ENCODE measurements at places on chromosomes 4 and X.

- DNase-seq, result no peak
Observed at GRCh38 chr4:125666635-125667034, 351.9 kb downstream of the FAT4 start.

GRCh38 chr4:159042097-159042605, 60.7 kb upstream of the RAPGEF2 start:
- no peak for DNase-seq

DNA sequence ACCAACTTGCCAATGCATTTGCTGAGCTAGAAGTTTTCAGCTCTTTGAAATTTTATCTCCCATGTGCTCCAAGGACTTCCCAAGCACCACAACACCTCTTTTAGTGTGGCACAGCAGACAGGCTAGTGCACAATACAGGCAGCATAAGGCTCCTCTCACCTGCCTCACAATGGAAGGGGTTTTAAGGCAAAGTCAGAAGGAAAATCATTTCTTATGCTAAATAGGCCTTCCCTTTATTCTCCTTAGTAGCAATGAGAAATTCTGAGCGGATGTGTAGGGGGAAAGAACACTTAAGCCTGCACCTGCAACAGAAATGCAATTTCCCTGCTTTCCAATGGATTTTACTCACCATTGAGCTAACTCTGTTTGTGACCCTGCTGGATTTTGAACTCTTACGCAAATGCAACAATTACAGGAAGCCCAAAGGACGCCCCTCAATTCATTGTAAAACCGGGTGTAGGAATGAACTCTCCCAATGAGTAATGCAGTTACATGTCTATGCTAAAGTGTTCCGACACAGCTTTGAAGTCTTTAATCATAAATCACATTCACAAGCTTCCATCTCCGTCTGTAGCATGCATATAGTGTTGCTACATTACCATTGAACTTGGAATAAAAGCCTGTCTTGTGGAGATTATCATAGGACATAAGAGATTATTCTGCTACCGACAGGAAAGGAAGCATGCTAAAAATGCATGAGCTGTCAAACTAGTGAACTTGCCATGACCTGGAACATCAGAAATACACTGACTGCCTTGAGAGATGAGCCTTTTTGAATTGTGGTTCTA, 1084.9 kb downstream of the RPA4 start:
- DNase-seq, result no peak

- no peak for DNase-seq
Observed at GRCh38 chr4:95415346-95415771, 133.4 kb downstream of the UNC5C start.

GRCh38 chr4:14182148-14182547, 554.6 kb upstream of the BOD1L1 start:
- no peak for DNase-seq

GRCh38 chr4:2400841-2401609, 17.4 kb downstream of the ZFYVE28 start:
- DNase-seq, result no peak

Data from NCI-H226 (cell line).